ENCODE measurements at places on chromosomes 12 and 14. TPM values are rescaled to one million over a fixed set of nuclear protein-coding genes. Genes with fewer than 3 reads are reported as not detected.

FAIM2 gene
- total RNA-seq, result 2.7 TPM

LRTM2 gene
- total RNA-seq, result 0.35 TPM

CLSTN3 gene
- total RNA-seq, result 76.3 TPM

SPTB gene
- total RNA-seq, result 89.3 TPM

BMP4 gene
- 28.6 TPM for total RNA-seq

KRT74 gene
- not detected for total RNA-seq

ALDH1L2 gene
- 1.4 TPM for total RNA-seq

NANOG gene
- 0.06 TPM for total RNA-seq

KRT73 gene
- not detected for total RNA-seq

CIROP gene
- total RNA-seq, result not detected

GPR135 gene
- total RNA-seq, result 5.7 TPM

TCP11L2 gene
- 52.7 TPM for total RNA-seq

MYF6 gene
- 23.4 TPM for total RNA-seq

MAGOHB gene
- 22.4 TPM for total RNA-seq

SOAT2 gene
- 0.41 TPM for total RNA-seq

PRB2 gene
- not detected for total RNA-seq

CRACR2A gene
- total RNA-seq, result 1.8 TPM

ANO4 gene
- total RNA-seq, result 0.76 TPM

AKAP6 gene
- 17.8 TPM for total RNA-seq

DLK1 gene
- 170 TPM for total RNA-seq

SPIC gene
- total RNA-seq, result 0.18 TPM

TMEM63C gene
- 0.35 TPM for total RNA-seq

KCNA5 gene
- 4.6 TPM for total RNA-seq

PRPF39 gene
- total RNA-seq, result 77.8 TPM

SLCO1B1 gene
- total RNA-seq, result not detected

KHNYN gene
- total RNA-seq, result 47.3 TPM

TAS2R19 gene
- total RNA-seq, result 14.1 TPM

PIWIL1 gene
- total RNA-seq, result 0.35 TPM

ADCY6 gene
- 75.3 TPM for total RNA-seq

AKAP3 gene
- total RNA-seq, result 1.8 TPM

ENDOU gene
- not detected for total RNA-seq

NINJ2 gene
- total RNA-seq, result 3.6 TPM

NAV3 gene
- total RNA-seq, result 46.5 TPM

SLC6A13 gene
- 25.9 TPM for total RNA-seq

SLC25A47 gene
- total RNA-seq, result not detected

DPPA3 gene
- total RNA-seq, result not detected

PLEK2 gene
- 1.3 TPM for total RNA-seq

MYO1H gene
- 0.53 TPM for total RNA-seq

IGF1 gene
- 15.9 TPM for total RNA-seq

TTC6 gene
- total RNA-seq, result 0.88 TPM

BORCS5 gene
- total RNA-seq, result 39.0 TPM

GSKIP gene
- total RNA-seq, result 18.2 TPM

ARG2 gene
- 42.2 TPM for total RNA-seq

PRIMA1 gene
- total RNA-seq, result 0.41 TPM

RNASE7 gene
- total RNA-seq, result 0.18 TPM

CNTN1 gene
- 47.3 TPM for total RNA-seq

Measured in metanephros (tissue), 2 donors.